ENCODE measurements at places on chromosomes 4 and X.

DNA sequence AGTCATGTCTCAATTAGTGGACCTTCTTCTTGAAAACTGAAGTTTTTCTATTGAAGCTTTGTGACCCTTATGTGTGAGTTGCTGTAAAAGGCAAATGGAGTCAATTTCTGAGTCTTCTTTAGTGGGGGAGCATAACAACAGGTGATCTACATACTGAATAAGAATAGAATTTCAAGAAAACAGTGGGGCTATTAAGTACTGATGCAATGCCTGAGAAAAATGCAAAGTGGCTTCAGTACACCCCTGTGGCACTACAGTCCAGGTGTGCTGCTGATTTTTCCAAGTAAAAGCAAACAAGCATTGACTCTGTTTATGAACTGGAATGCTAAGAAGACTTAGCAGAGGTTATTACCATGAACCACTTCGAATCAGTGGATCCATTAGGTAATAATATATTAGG is 328.0 kb upstream of the PABPC4L start:
- no peak for DNase-seq

- no peak for DNase-seq
Observed at GRCh38 chrX:133497356-133497755, 82.1 kb upstream of the GPC4 start.

GRCh38 chrX:48616576-48616975 is 19.3 kb downstream of the WDR13 start:
- no peak for DNase-seq

DNA sequence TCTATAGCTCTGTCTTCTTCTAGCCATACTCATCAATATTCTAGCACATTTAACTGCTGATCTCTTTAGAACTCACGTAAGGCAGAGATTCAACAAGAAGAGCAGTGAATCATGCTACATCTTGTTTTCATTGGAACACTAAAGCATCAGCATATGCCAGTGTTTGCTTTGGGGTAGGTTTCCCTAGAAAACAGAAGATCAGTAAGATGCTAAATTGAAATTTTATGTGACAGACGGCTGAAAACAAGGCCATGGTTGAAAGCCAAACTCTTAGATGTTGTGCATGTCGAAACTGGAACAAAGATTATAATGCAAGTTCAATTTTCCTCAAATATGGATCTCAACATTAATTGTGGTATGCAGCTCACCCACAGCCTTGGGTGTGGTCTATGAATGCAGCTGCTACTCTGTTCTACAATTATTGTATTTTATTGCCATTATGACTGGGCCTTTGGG is 107.6 kb downstream of the PDLIM5 start:
- no peak for DNase-seq

GRCh38 chr4:171025343-171025742 is 787.9 kb upstream of the GALNTL6 start:
- no peak for DNase-seq

- no peak for DNase-seq
Observed at GRCh38 chr4:138562544-138562991, 320.4 kb upstream of the SLC7A11 start.

GRCh38 chr4:47651231-47651630 is 166.2 kb downstream of the ATP10D start:
- no peak for DNase-seq

- no peak for DNase-seq
Observed at GRCh38 chr4:76753814-76754213, 144.1 kb downstream of the SOWAHB start.
